H7 (cell line): ENCODE measurements at places on chromosomes 7 and 10. TPM values are rescaled to one million over a fixed set of nuclear protein-coding genes. Genes with fewer than 3 reads are reported as not detected.

- DNase-seq = no peak
These were observed 41.9 kb upstream of the OGDHL start for GRCh38 chr10:49803988-49804387.

- no peak for DNase-seq
These were observed 194.0 kb downstream of the DOCK4 start for GRCh38 chr7:112012242-112012641.

DNA sequence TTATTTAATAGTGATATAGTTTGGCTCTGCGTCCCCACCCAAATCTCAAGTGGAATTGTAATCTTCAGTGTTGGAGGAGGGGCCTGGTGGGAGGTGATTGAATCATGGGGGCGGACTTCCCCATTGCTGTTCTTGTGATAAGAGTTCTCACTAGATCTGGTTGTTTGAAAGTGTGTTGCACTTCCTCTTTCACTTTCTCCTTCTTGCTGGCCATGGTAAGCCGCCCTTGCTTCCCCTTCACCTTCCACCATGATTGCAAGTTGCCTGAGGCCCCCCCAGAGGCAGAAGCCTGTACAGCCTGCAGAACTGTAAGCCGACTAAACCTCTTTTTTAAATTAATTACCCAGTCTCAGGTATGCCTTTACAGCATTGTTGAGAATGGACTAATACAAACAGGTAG lies 101.4 kb downstream of the MTPAP start:
- no peak for DNase-seq

- DNase-seq = no peak
These were observed 258.4 kb downstream of the EXOC4 start for GRCh38 chr7:133511252-133511651.

The FRAT1 gene
- 5.2 and 6.2 TPM in 2 replicates for total RNA-seq
